GM19239 (cell line): ENCODE measurements at places on chromosomes 16 and 17.

GRCh38 chr17:73209436-73209835 lies 16.6 kb downstream of the COG1 start:
- DNase-seq: no peak

GRCh38 chr16:5951486-5951885 lies 853.9 kb upstream of the EEF2KMT start:
- DNase-seq: no peak

DNA sequence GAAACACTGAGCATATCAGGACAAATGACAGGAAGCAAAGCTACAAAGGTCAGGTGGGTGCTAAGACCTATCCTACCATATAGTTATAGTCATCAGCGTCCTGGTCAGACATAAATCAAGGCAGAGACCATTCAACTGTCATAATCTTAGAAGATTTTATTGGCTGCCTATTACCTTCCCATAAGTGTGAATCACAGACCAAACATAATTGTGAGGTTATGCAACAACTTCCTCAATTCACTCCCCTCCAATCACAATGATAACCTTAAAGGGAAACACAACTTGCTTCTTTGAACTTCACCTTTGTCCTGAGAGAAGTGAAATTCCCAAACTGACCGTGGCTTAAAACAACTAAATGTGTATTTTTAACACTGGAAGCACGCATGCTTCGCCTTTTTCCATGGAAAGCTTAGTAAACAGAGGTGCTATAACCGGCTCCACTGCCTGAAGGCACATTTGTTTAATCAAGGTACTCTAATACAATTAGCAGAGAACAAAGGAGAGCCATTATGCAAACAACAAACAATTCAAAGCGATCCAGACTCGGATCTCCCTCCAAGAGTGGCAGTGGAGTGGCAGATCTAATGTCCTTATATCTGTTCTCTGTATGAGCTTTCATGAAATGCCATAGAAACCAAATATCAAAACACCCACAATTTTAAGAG lies 84.9 kb downstream of the TMEM114 start:
- no peak for DNase-seq

DNA sequence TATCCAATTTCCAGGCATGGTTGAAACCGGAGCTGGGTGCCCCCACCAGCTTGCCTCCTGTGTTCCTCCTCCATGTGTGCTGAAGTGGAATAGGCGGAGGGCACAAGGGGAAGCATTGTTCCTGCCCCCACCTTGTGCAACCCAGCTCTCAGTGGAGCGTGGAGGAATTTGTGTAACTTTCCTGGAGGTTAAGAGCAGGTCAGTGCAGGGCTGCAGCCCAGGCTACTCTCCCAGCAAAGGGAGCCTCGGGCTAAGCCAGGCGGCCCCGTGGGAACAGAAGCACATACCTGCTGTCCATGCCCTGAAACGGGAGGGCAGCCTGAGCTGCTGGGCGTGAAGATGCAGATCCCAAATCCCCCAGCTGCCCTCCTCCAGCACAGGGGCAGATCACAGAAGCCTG lies 158.8 kb upstream of the LHX1 start:
- DNase-seq: no peak

GRCh38 chr16:65097296-65097695 lies 24.6 kb downstream of the CDH11 start:
- no peak for DNase-seq

DNA sequence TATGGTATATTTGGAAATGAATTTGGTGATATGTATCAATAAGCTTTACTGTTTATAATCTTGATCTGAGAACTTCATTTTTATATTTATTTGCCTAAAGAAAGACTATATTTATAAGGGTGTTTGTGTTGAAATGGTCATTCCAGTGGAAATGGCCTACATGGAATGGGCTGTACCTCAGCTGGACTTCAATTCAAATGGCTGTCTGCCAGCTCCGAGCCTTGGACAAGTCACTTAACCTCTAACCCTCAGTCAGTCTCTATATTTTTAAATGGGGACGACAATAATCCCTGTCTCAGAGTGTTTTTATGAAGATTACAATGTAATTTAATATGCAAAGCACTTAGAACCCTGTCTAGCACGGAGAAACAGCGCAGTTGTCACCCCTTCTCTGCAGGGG lies 260.8 kb upstream of the CACNG5 start:
- DNase-seq: no peak

DNA sequence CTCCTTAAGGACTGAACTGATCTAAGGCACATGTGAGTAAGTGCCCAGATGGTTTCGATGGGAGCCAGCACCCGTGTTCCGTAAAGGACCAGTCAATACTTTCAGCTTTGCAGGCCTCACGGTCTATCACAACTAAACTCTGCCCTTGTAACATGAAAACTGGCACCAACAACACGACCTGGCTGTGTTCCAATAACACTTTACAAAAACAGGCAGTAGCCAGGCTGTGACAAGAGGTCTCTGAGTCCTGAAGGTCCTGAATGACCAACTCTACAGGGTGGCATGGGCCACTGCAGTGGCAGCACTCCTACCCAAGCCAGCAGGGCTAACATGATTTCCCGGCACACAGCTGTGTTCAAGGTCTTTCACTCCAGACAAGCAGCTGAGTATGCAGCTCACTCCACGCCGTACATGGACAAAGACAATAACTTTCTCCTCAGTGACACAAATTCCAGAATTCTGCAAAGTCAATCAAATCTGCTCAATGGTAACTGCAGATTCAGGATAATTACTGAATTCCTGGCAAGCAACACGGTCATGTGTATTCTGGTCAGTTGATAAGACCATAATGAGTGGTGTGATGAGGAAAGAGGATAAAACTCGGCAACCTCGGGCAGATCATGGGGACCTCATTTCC lies 15.3 kb downstream of the NPLOC4 start:
- DNase-seq: no peak

DNA sequence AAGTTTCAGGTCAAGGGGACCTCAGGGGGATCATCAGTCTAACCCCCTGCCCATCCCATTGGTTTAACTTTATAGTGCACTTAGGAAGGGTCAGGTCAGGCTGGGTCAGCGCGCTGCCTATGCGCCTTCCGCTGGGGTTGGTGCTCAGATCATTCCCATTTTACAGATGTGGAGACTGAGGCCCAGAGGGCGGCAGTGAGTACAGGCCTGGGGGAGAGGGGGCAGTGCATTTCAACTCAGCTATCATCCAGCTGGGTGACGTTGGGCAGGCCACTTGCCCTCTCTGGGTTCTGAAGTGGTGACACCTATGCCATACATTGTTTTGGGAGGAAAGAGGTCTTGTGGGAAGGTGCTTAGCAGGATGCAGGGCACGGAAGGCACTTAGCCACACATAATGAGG lies 127.8 kb upstream of the CDC42EP4 start:
- no peak for DNase-seq

DNA sequence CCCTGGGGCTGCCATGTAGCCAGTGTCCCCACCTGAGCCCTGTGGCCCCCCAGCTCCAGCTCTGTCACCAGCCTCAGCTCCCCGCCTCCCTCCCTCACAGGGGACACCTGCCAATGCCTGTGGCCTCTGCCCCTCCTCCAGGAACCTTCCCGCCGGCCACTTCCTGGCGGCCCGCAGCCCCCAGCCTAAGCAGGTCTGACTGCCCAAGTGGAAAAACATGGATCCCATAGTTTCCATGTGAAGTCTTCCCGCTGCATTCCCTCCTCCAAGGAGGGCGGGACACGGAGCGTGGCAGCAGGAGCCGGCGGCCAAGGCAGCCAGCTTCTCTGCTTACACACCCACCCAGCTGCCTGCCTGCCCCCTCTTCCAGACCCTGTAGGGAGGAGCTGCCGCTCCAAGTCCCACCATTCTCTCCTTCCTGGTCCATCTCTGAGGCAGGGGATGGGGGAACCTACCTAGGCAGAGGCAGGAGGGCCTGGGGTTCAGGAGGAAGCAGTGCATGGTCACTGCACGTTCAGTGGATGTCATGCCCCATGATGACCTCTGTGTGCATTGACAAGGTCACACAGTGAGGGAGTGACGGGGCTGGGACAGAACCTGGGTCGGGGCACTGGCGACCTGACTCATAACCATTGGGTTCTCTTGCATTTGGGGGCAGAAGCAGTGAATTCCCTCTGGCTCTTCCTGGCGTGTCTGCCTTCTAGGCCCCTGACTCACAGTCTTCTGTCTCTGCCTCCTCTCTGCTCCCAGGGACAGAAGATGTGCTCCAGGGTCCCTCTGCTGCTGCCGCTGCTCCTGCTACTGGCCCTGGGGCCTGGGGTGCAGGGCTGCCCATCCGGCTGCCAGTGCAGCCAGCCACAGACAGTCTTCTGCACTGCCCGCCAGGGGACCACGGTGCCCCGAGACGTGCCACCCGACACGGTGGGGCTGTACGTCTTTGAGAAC lies 8.7 kb downstream of the VASN start:
- DNase-seq: no peak

- no peak for DNase-seq
Observed at GRCh38 chr17:67998466-67998865, 2.2 kb upstream of the C17orf58 start.

- DNase-seq: peak; percentile 45
Observed at GRCh38 chr17:51461578-51462004, 201.2 kb downstream of the UTP18 start.

GRCh38 chr17:57713140-57713539 lies 32.0 kb downstream of the CCDC182 start:
- DNase-seq: no peak

DNA sequence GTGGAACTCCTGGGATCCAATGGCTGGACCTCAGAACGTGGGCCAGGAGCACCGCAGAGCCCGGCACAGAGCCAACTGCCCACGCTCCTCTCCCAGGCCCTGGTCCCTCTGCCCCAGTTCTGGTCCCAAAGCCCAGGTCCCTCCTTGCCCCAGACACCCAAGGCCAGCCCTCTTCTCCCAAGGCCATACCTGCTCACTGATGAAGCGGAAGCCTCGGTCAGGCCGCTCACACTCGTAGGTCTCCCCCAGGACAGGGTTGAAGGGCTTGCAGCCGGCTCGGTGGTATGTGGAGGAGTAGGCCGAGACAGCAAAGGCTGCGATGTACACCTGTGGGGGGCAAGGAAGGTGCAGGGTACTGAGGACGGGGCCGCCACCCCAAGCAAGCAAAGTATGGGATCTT lies 8.5 kb downstream of the OSBPL7 start:
- no peak for DNase-seq

- peak; percentile 49 for DNase-seq
Observed at GRCh38 chr17:1764284-1764683, 2.4 kb downstream of the SERPINF1 start.

DNA sequence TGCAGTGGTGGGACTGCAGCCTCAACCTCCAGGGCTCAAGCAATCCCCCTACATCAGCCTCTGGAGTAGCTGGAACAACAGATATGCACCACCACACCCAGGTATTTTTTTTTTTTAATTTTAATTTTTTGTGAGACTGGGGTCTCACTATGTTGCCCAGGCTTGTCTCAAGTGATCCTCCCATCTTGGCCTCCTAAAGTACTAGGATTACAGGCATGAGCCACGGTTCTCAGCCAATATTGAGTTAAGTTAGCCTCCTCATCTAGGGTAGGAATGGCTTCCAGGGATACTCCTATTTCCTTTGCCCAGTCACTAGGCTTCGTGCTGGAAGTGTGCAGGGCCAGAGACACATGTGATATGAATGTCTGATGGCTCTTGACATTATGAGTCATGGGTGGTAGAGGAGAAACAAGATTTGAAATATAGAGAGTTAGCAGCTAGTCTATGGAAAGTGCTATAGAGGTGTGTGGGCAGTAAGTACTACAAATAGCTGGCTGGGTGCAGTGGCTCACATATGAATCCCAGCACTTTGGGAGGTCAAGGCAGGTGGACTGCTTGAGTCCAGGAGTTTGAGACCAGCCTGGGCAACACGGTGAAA lies 8.0 kb upstream of the HES7 start:
- no peak for DNase-seq

DNA sequence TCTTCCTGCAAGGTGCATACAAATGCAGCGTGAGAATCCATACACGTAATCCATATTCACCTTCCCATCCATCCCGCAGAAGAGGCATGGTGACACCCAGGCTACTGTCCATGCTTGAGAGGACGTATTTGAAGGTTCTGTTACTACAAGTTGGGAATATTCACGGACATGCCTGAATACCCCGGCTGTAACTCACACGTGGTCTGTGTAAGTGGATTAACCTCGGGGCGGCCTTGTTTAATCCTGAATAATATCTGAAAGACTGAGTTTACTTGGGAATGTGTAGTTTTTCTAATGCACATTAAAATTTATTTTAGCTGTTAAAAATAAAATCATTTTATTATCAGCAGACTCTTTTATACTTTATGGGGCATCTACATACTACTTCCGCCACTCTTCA lies 13.1 kb downstream of the CPSF4L start:
- no peak for DNase-seq

DNA sequence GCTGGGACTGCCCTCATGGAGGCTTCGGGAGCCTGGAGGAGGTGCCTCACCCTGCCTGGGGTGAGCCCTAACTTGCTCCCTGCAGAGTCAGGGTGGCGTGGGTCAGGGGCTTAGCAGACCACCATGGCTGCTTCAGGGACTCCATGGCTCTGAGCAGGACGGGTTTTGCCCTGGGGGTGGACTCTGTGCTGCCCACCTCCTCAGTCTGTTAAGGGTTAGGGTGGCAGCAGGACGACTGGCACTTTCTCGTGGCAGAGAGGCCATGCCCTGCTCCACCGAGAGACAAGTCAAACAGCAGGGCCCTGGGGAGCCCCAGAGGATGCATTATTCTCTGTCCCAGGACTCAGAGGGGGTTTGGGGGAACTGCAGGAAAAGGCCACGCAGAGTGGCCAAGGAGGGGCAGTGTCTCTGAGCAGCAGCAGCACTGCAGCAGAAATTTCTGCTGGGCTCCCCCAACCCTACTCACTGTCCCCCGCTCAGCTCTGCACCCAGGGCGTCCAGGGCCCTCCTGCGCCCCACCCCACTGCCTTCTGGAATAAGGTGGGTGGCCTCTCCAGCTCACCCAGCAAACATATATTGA lies 1.8 kb upstream of the PRSS22 start:
- no peak for DNase-seq

- DNase-seq: no peak
Observed at GRCh38 chr17:78595135-78595810, 18.1 kb upstream of the DNAH17 start.

DNA sequence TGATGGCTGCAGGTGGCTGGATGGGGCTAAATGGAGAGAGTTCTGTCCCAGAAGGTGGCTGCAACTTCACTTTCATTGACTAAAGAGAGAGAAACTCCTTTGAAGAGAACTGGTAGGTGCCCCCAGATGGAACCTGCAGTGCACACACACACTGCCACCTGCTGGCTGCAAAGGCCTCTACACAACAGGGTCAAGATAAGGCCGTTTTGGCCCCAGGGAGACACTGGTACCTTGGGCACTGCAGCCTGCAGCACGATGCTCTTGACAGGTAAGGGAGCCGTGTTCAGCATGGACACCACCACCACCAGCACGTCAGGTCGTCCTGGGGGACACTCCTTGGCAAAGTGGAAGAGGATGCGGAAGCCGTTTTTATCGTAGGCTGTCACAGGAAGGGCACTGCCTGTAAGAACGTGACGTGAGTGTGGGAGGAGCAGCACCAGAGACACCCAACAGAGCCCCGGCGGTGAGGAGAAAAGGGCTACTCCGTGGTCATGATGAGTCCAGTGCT lies 22.7 kb downstream of the GGA3 start:
- DNase-seq: peak; percentile 73

GRCh38 chr17:31534223-31534888 lies 142.9 kb downstream of the RAB11FIP4 start:
- no peak for DNase-seq

- no peak for DNase-seq
Observed at GRCh38 chr17:63124536-63124935, 158.5 kb downstream of the TANC2 start.
